Caki2 (cell line): ENCODE measurements at places on chromosomes 7 and 10.

DNA sequence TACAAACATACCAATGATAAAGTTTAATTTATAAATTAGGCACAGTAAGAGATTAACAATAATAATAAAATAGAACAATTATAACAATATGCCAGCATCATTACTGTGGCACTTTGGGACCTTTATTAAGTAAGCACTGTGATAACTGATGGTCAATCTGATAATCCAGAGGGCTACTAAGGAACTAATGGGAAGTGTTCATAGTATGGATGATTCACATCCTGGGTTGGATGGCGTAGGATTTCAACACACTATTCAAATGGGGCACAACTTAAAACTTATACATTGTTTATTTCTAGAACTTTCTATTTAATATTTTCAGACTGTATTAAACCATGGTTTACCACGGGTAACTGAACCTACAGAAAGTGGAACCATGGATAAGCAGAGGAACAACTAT is 90.8 kb downstream of the KIF20B start:
- DNase-seq = no peak

- peak; percentile 0 for DNase-seq
Observed at GRCh38 chr7:146116521-146117222, at the start of gene CNTNAP2. TSS of gene CNTNAP2 (plus strand) at chr7:146116801. CDS start at chr7:146116877, 76 bp downstream.

DNA sequence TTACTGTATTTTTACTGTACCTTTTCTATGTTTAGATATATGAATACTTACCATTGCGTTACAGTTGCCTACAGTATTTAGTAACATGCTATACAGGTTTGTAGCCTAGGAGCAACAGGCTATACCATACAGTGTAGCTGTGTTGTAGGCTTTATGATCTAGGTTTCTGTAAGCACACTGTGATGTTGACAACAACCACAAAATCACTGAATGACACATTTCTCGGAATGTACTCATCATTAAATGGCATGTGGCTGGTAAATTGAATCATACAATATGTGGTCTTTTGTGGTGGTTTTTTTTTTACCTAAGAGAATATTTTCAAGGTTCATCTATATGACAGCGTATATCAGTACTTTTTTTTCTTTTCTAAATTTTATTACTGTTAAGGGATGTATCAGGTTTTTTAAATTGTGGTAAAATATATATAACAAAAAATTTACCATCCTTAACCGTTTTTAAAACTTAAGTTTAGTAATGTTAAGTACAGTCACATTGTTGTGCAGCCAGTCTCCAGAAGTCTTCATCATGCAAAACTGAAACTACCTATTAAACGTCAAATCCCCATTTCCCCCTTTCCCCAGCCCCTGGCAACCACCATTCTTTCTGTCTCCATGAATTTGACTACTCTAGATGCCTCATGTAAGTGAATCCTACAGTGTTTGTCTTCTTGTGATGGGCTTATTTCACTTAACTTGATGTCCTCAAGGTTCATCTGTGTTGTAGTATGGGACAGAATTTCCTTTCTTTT is 21.5 kb downstream of the BTAF1 start:
- no peak for DNase-seq

DNA sequence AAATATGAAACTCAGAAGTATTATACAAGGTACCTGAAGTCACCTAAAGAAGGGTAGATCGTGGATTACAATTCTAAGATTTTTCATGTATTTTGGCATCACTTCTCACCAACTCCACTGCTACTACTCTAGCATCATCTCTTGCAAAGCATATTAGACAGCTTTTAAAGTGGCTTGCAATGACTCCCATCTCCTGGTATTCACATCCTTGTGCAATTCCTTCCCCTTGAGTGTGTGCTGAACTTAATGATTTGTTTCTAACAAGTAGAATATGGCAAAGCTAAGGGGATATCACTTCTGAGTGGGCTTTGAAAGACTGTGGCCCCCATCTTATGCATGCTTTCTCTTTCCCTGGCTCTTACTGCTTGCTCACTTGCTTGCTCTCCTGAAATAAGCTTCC is 280.2 kb downstream of the SNX13 start:
- DNase-seq = no peak

- no peak for DNase-seq
Observed at GRCh38 chr10:112509558-112510291, 62.7 kb downstream of the VTI1A start.
